Stimulated activated CD8-positive, alpha-beta memory T cell treated with anti-CD3 and anti-CD28 coated beads, Interleukin-4, amount 100 ng/mL, for 1 hour (primary cell): ENCODE measurements at places on chromosomes 1 and 21.

DNA sequence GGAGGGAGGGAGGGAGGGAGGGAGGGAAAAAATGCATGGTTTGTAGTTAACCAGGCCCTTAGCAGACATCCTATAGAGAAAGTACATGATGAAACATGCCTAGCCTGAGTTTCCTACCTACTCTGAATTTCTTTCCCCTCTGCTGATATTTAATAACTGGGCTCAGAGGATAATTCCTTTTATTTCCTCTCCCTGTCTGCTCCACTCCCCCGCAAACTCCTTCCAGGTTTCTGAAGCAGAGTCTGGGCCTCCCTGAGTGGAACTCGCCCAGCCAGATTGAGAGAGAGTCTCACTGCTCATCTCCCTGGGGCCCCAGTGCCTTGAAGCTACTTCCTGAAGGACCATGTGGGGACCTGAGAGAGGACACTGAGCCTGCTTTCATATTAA, 111.9 kb upstream of the SLC44A3 start:
- no peak for DNase-seq

GRCh38 chr1:216500273-216500967, 77.2 kb upstream of the USH2A start:
- no peak for DNase-seq

DNA sequence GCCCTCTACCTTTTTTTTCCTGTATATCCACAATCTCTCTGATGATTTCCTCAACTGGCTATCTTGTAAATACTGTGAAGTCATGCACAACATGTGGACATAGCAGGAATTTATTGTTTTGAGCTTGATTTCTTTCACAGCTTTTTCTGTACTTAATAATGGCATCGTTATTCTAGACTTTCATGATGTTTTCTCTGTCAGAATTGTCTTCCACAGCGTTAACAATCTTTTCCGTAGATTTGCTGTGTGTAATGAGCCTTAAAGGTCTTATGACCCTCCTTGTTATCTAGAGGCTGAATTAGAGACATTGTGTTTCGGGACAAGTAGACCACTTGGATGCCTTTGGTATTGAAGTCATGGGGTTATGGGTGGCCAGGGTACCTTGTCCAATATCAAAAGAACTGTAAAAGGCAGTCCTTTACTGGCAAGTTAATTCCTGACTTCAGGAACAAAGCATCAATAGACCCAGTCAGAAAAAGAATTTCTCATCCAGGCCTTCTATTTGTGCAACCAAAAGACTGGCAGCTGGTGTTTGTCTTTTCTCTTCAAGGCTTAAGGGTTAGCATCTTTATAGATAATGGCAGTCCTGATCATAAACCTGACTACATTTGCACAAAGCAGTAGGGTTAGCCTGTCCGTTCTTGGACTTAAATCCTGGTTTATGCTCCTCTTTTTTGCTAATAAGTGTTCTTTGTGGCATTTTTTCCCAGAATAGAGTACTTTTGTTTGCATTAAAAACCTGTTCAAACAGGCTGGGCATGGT, 30.1 kb upstream of the CHAF1B start:
- no peak for DNase-seq

GRCh38 chr1:24126018-24126671, 14.2 kb upstream of the MYOM3 start:
- no peak for DNase-seq

GRCh38 chr1:182515556-182515955, 65.6 kb downstream of the RGSL1 start:
- no peak for DNase-seq

- no peak for DNase-seq
Measured at GRCh38 chr1:169890761-169891538, 2.7 kb downstream of the SCYL3 start.

GRCh38 chr1:111732718-111733117, 6.5 kb downstream of the INKA2 start:
- no peak for DNase-seq

GRCh38 chr1:236663934-236664333, 22.4 kb upstream of the ACTN2 start:
- no peak for DNase-seq

DNA sequence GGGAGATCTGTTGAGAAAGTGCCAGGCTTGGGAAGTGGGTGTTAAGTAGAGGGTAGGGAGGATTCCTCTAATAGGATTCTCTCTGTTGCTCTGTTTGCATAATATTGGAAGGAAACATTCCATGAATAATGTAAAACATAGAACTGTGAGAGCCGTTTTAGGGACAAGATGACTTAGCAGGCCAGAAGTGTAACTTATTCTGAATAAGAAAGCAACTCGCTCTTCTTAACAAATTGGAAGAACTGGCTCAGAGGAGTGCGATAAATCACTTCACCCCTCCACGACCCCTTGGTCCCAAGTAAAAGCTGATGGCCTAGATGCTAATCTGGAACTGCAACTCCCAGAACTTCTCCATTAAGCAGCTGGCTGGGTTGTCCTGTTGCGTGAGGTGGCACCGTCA, 19.1 kb downstream of the SIM2 start:
- DNase-seq: no peak

DNA sequence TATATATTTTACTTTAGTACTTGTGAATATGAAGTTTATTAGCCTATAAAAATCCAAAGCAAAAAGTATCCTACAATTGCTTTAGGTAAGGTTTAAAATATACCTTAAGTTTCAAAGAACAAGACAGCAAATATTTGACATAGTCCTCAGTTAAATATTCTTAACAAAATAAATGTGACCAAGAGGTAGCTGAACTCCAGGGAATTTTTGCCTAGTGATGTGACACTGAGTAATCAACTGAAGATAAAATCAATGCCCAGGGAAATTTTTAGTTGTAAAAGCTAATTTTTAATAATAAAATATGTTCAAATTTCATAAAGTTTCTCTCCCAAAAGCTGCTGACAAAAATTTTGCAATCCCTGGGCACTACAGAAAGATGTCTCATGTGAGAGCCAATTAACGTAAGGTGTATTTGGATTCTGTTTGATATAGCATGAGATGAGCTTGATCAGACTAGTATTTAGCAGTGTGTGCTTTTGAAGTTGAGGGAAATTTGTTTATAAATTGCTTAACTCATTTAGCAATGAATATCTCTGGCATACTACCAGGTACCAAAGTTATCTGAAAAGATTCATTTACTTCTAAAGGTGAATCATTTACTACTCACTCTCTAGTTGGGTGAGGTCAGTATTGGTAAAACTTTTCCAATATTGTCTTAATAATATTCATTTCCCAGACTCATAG, 80.2 kb upstream of the PALMD start:
- DNase-seq: no peak

GRCh38 chr1:86062453-86062852, 94.1 kb downstream of the COL24A1 start:
- DNase-seq: no peak

- no peak for DNase-seq
Measured at GRCh38 chr1:57479471-57479870, 55.6 kb upstream of the DAB1 start.

GRCh38 chr1:6580119-6580592, 362 bp downstream of the ZBTB48 start:
- DNase-seq: no peak

- DNase-seq: no peak
Measured at GRCh38 chr1:206074839-206075238, 21.9 kb downstream of the RHEX start.

DNA sequence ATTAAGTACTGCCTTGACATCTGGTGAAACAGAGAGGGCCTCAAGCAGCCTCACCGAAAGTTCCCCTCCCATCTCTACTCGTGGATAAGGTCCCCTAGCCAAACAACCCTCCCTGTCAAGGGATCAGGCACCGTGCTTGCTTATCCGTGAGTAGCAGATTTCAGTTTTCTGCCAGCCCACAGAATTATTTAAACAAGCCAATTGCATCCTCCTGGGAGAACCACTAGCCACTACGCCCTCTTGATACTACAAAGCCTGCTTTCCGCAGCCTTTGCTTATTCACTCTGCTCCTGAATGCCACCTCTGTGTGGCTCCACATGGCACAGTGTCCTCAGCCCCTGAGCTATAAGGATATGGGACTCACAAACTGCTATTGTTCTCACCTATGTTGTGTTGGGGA, 5.9 kb upstream of the TFF2 start:
- no peak for DNase-seq

- DNase-seq: no peak
Measured at GRCh38 chr1:5906966-5907365, 85.3 kb downstream of the NPHP4 start.

GRCh38 chr1:73511038-73511437, 686.9 kb downstream of the LRRIQ3 start:
- DNase-seq: no peak

DNA sequence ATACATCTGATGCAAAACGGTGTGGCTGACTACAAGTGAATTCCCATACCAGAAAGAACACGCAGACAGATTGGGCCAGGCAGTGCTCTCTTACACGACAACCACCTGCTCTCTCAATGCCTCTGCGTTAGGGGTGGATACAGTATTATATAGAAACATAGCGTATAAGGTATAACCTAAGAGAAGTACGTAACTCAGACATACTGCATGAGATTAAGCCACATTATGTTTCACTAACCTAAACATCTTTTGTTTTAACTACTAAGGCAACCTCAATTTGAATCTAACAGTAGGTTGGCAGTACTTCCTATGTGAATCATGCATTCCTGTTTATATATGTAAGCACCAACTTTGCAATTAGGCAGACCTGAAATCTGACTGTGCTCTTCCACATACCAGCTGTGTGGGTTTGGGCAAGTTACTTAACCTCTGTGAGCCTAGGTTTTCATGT, 58.1 kb upstream of the COA6 start:
- no peak for DNase-seq

- DNase-seq: no peak
Measured at GRCh38 chr1:9900142-9901043, 9.7 kb downstream of the CTNNBIP1 start.

- DNase-seq: no peak
Measured at GRCh38 chr1:227270554-227270953, 47.7 kb downstream of the CDC42BPA start.

- DNase-seq: no peak
Measured at GRCh38 chr1:1230656-1231399, 973 bp downstream of the SDF4 start.

DNA sequence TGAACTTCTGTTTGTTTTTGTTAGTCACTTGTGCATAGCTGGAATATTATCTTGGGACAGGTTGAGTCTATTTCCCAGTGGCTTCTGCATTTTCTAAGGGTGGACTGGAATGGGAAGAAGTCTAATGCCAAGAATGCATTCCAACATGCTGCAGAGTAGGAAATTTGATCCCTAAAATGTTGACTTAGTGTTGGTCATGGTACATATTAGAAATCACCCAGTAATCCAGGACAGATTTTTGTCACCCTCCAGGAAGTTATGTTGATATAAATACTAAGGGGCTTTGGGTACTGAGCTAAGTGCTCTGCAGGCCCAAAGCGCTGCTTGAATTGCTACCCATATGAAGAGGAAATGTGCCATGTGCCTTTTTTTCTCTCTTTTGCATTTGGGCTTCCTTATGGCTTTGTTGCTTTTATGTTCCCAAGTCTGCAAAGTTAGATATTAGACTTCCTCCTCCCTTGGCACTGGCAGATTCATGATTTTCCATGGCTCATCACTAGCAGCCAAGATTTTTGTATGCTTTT, 10.0 kb downstream of the ARID1A start:
- no peak for DNase-seq

DNA sequence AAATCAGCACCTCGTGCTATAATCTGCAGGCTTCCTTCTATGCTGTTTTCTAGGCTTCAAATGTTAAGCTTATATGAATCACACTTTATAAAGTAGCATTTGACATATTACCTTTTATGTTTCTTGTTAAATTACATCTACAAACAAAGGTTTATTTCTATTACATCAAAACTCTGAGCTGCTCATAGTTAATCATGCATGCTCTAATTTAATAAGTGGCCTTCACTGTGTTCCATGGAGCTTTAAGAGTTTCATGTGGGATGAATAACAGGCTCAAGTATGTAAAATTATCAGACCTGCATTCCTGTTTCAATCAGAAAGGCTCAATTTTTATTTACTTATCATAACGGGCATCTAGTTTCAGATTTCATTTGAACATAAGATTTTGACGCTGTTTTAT, 13.0 kb downstream of the SLC19A2 start:
- DNase-seq: no peak

GRCh38 chr1:9265968-9266367, 26.7 kb upstream of the SPSB1 start:
- DNase-seq: no peak

DNA sequence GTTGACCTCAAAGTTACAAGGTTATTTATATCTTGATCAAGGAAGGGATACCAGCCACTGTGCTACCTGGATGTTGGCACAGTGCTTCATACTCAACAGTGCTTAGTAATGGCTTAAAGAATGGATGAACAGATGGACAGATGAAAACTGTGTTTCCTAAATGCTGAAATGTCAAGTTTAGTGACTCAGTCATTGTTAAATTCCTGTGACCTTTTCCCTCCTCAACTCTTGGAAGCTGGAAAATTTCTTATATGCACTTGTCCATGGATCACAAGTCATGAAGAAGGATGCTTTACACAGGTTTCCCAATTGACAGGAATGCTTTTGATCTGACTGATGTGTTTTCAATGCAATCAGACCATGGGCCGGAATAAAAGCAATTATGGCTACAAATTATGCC, 39.6 kb upstream of the SLC19A2 start:
- no peak for DNase-seq

DNA sequence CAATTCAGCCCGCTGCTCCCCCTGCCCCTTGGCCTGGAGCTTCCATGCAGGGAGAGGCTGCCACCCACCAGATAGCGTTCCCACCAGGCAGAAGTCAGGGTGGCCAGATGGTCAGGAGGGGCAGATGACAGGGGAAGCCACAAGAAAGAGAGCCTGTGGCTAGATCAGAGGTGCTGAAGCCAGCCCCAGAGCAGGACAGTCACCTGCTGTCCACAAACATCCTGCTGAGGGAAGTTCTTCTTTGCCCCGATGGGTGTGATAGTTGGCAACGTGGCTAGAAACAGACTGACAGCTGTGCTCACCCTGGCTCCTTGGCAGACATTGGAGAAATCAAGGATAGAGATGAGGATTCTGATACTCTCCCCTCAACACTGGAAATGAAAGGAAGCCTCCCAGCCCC, 27.2 kb upstream of the SRP9 start:
- DNase-seq: no peak

GRCh38 chr1:2823921-2824610, 22.6 kb upstream of the TTC34 start:
- no peak for DNase-seq

GRCh38 chr1:61247881-61248752, 165.8 kb downstream of the NFIA start:
- DNase-seq: no peak
